ENCODE measurements at places on chromosomes 12 and 14.

- no peak for DNase-seq
These were observed 924.5 kb downstream of the AACS start for GRCh38 chr12:125989696-125990095.

- no peak for DNase-seq
These were observed 147.6 kb downstream of the FOXN3 start for GRCh38 chr14:89269404-89269803.

DNA sequence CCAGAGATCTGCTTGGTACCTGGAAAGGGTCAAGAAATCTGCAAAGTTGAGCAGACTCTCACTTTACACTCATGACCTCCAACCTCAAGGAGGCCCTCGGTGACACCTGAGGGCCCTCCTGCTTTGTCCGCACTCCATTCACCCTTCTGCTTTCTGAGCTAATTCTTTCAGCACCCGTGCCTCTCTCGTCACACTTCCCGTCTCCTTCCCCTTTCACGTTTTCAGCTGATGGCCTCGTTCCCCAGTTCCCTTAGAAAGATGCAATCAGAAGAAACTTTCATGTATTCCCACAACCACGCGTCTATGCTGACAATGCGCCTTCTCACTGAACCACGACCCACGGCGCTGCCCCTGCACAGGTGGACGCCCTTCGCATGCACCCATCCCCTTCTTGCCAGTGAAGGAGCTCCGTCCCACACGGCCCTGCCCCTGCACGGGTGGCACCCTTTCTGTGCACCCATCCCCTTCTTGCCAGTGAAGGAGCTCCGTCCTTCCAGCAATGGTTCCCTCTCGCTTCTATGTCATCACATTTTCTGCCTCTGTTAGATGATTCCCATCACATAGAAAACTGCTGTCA is 340.1 kb upstream of the FKBP4 start:
- no peak for DNase-seq

DNA sequence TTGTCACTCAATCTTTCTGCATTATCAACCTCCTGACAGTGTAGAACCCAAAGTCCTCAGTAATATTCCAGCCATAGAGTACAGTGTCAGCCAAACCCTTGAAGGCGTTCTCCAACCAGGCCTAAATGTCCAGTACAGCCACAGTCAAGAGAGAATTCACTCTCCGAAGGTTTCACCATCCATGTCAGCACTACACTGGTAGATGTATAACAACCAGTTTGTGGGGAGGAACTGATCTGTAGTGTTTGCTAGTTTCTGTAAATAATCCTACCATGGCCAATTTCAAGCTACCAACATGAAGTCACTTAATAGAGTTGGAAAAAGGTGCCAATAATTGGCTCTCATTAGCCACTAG is 456 bp upstream of the MDP1 start:
- DNase-seq: no peak

GRCh38 chr12:117792471-117792870 is 176.3 kb downstream of the KSR2 start:
- no peak for DNase-seq

GRCh38 chr14:74407801-74408154 is 18.2 kb downstream of the SYNDIG1L start:
- no peak for DNase-seq

- no peak for DNase-seq
These were observed 30.6 kb upstream of the TUBA1A start for GRCh38 chr12:49219417-49220026.

DNA sequence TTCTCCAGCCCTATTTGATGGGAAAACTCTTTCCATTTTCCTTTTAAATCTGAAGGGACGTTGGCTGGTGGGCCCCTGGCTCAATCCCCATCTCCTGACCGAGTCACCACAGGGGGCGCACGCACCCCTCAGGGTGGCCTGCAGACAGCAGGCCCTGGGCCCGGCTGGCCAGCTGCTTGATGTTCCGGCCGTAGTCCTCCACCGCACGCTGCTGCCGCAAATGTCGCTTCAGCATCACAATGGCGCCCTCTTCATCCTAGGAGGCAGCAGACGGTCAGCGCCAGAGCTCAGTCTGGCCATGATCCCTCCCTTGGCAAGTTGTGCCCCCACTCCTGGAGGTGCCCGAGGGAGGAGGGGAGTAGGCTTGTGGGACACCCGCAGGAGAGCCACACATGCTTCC is 70.0 kb downstream of the PLEKHG3 start:
- no peak for DNase-seq

GRCh38 chr14:78836777-78837176 is 666.6 kb downstream of the NRXN3 start:
- peak; percentile 48 for DNase-seq

- no peak for DNase-seq
These were observed 88.8 kb downstream of the ATXN7L3B start for GRCh38 chr12:74626397-74626796.

DNA sequence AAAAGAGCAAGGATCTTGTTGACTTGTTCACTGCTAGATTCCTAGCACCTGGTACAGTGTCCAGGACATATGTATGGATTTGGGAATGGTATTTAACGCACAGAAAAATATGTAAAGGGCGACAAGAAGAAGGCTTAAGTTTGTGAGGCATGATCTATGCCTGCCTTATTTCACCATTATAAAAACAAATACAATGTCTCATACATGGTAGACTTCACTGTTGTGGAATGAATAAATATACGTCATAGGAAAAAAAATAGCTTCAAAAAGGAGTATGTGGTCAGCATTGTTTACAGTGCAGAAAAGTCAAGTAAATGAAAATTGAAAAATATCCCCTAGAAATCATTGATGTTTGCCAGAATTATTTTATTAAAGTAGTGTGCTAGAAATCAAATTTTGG is 30.0 kb downstream of the HCFC2 start:
- no peak for DNase-seq

GRCh38 chr14:104108570-104109541 is 23.4 kb downstream of the ASPG start:
- no peak for DNase-seq

DNA sequence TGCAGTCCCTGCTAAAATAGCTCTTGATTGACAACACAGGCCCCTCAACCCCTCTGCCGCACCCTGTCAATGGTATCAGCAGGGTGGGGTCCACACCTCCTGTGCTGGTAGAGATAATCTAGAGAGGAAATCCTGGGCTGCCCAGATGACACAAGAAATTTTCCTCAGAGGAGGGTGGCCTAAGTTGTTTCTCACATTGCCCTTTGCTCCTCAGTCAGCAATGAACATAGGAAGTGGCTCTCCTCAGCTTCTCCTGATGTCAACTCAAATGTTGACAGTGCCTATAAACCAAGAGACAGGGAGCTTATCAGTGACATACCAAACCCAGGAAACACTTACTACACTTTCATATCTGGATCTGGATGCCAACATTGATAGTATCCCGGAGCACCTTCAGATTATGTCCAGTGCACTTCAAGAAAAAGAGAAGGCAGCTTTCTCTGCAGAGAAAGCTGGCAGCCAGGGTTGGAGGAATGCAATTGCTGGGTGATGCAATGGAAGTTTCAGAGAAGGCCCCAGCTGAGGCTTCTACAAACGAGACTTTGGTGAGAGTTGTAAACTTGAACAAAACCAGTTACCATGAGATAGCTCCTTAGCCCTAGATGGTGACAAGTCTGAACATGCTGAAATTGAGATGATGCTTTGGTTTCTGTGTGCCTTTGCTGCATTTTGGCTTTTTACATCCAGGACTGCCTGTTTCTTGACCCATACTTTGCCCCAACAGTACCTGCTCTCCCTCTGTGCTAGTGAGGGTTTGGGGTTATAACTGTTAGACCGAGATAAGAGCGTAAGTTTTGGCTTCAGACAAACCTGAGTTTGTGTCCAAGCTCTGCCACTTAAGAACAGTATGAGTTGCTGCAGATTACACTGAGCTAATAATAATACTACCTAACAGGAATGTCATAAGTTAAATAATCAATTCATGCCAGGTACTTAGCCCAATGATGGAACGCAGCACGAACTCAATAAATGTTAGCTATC is 183.5 kb downstream of the NUAK1 start:
- DNase-seq: no peak

GRCh38 chr14:22896760-22897159 is 13.7 kb downstream of the REM2 start:
- no peak for DNase-seq

DNA sequence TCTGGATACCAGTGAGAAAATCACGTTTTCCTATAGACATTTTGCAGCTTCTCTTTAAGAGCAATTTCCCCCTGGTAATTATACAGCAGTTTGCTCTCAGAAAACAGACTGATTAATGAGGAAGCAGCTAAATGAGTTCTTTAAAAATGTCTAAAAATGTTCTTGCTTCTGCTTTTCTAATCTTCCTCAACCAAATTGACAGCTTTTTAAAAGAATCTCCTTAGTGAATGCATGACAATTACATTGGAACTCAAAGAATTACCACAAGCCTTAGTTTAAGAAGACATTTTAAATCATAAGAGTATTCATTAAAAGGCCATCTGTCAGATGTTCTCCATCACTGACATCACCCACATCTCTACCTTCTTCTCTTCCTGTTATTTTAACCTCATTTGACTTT is 135.8 kb upstream of the PLXNC1 start:
- no peak for DNase-seq

DNA sequence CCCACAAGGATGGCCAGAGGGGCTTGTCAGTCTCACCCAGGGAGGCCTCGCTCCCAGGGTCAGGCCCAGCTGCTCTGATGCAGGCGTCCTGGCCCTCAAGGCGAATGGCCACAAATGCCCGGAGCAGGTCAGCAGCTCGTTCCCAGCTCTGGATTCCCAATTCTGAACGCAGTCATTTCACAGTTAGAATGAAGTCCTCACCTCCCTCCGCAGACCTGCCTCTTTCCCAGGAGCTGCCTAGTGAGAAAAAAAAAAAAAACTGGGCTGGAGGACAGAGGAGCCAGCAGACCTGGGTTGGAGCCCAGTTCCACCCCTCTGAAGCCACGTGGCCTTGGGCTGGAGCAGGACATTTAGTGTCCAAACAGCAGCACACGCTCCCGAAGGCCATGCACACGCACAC is 62.2 kb upstream of the DIO3 start:
- no peak for DNase-seq

DNA sequence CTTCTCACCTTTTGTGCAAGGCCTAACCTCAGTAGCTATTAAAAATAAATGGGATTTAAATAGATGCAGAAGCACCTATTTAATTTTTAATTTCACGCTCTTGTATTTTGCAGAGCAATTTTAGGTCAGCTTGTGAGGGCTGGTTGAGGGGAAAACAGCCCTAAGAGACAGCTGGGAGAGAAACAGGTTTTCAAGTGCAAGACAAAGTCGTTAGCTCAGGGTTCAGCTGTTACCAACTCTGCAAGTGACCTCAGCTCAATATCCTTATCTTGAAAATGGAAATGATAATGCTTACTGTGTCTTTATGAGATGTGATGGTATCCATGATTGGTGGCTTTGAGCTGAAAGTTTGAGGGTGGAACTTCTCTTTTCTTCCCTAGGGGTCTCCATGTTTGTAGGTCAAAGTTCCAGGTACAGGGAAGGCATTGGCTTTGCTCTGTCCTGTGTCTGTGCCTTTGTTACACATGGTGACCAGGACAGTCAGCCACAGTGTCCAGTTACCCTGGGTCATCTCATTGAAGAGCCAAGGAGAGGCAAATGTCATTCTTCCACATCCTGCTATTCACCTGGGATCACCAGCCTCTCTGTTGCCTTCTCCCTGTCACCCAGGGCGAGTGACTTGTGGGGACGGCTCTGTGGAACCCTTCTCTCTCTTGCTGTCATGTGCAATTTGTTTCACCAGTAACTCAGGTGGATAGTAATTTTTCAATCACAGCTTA is 100.3 kb downstream of the SAMD4A start:
- no peak for DNase-seq
